Stimulated activated CD4-positive, alpha-beta T cell treated with anti-CD3 and anti-CD28 coated beads, Interleukin-4, amount 100 ng/mL, for 48 hours (primary cell): ENCODE measurements at places on chromosomes 3 and 15.

DNA sequence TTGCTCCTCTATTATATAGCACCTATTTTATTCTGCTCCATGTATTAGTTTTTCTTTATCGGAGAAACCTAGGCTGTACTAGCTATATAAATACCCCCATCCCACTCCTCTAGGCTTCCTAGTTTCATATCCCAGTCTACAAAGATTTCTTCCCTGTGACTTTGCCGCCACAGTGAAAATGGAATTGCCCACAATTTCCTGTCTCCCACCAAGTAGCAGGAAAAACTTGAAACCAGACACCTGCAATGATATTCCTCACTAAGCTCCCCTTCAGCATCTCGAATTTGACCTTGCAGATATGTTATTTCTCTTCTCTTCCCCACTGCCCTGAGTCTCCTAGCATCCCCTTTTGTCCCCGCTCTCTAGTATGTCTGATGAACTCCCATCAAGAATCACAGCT, 685.8 kb upstream of the CCDC54 start:
- no peak for DNase-seq

DNA sequence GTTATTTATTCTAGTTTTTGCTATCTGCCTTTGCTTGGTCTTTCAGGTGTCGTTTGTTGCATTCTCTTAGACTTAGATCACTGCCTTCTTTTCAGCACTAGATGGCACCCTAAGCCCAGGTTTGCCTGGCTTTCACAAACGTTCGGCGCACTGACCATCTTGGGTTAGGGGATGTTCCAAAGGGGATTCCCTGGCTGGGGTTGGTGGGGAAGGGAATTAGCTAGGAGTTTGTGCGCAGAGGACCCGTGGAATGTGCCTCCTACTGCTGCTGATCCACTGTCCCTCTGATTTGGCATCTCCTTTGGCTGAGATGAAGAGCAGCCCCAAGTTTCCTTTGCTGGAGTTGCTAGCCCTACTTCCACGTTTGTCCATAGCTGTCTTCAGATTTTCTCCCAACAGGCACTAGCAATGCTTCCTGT, 33.9 kb downstream of the PFN2 start:
- DNase-seq, result peak; percentile 10

DNA sequence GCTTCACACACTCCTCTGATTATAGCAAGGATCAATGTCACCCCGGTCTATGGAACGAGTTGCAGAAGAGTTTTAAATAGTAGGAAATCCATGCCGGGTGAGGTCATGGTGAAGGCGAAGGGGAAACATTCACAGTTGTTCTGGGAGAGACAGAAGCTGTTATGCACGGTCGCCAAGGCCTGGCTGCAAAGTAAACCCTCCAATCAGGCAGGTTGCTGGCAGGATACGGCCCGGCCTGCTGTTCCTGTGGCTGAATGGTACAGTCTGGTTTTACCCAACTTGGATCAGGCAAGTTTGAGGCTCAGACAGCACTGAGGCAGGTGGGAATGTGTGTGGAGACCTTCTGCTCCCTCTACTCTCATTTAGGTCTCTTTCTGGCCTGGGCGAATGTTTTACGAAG, 45.3 kb upstream of the ATP2B2 start:
- DNase-seq, result no peak

GRCh38 chr15:101142711-101143110, 109.1 kb downstream of the CHSY1 start:
- no peak for DNase-seq

DNA sequence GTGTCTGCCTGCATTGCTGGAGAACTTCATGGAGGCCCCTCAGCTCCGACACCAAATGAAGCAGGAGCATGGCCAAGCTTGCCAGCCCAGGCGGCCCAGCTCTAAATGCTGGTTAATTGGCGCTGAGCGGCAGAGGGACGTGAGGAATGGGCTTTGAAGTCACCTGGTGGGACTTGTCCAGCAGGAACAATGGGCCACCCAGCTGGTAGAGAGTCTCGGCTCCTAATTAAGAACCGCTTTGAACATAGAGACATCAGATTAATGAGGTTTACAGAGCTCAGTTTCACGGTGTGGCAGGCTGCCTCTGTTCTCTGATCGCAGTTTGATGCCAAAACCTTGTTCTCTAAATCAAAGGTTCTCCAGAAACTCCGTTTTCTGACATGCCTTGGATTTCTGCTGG, 77.5 kb upstream of the LINGO1 start:
- no peak for DNase-seq

GRCh38 chr3:156997351-156997750, 162.6 kb downstream of the CCNL1 start:
- no peak for DNase-seq

DNA sequence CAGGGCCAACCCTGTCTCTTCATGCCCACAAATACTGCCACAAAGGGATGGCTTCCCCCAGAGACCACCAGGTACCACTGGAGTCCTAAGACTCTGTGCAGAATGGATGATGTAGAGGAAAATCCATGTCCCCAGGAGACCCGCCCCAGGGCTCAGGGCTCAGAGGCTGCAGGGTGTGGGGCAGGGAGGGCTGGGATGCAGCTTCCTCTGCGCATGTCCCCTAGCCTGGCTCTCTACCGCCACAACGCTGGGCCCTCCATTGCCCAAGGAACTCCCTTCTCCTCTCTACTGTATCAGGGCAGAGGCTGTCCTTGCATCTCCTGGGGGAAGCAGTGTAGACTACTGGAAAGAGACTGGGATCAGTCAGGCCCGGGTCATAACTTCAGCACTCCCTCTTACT, 19.5 kb upstream of the TICRR start:
- no peak for DNase-seq

GRCh38 chr3:66492672-66493071, 8.2 kb downstream of the LRIG1 start:
- no peak for DNase-seq

DNA sequence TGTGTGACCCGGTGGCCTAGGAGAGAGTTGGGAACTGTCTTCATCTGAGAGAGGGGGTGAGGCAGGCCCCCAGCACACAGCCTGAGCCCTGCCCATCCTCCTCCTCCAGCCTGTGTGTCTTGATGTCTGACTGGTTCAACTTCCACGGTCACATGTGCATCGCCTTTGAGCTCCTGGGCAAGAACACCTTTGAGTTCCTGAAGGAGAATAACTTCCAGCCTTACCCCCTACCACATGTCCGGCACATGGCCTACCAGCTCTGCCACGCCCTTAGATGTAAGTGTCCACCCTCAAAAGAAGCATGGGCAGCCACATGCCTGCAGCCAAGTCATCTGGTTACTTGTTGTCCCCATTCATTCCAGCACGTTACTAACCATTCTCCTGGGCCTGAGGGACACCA, 10.1 kb downstream of the CLK3 start:
- DNase-seq, result no peak

DNA sequence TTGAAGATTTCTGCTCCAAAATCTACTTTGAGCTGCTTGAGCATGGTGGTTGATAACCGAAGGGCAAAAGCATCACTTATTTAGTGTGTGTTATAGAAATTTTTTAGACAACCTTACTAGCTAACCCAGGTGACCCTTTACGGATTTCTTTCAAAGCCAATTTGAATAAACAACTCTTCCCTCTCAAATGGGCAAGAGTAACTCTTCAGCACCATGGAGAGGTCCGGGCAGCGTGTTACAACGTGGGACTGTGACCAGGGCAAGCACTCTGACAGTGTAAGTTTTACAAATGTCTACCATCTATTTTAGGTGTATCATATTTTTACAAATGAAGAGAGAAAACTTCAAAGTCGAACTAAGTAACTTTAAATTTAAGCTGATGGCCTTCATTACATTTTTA, 471.8 kb downstream of the MFSD1 start:
- DNase-seq, result peak; percentile 11

GRCh38 chr3:125959317-125960065, 9.5 kb upstream of the ROPN1B start:
- no peak for DNase-seq

- no peak for DNase-seq
Observed at GRCh38 chr3:24956613-24957012, 462.0 kb upstream of the THRB start.

GRCh38 chr3:138417559-138417982, 16.8 kb upstream of the ESYT3 start:
- DNase-seq, result peak; percentile 34

GRCh38 chr3:188008582-188009213, 145.3 kb upstream of the LPP start:
- no peak for DNase-seq

- DNase-seq, result no peak
Observed at GRCh38 chr3:188649521-188649920, 495.6 kb downstream of the LPP start.

GRCh38 chr15:58932710-58933280, 684 bp downstream of the SLTM start:
- no peak for DNase-seq

DNA sequence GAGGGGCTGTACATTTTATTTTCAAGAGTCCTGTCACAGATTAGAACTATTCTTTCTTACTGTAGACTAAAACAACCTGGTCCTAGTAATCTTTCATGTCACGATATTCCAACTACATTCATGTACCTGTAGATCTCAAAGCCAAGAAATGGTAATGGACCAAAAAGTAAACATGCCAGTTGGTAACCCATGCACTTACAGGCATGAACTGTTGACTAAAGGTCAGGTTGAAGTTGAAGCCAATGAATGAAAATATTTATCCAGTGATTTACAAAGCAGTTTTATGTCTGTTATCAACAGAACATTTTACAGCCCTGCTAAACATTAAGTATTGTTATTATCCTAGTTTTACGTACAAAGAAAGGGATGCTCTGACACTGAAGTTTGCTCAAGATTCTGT, 25.3 kb downstream of the LRRC57 start:
- DNase-seq, result no peak

DNA sequence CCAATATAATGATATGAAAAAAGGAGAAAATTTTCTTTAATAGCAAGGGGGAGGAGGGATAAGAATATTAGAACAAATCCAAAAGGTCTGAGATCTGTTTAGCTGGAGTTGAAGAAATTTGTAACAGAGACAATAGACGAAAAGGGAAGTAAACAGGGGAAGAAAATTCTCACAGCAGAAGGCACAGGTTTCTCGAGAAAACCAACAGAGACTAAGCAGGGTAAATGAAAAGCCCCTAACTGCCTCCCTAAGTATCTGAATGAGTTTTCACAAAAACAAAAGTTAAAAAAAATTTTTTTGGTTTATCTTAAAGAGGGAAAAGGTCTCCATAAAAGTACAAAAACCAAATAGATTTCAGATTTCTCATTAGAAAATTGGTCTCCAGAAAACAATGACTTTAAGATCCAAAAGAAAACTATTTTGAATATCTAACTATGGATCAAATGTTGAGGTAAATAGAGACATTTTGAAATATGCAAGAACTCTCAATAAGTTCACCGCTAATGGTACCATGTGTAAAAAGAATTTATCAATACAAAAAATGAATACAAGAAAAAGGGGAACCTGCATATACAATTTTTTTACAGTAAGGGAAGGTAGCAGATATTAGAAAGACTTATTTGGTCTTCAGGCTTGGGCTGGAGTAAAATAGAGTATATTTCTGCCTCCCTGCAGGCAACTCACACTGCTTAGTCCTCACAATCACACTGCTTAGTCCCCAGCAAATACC, 23.9 kb upstream of the NEK10 start:
- no peak for DNase-seq

DNA sequence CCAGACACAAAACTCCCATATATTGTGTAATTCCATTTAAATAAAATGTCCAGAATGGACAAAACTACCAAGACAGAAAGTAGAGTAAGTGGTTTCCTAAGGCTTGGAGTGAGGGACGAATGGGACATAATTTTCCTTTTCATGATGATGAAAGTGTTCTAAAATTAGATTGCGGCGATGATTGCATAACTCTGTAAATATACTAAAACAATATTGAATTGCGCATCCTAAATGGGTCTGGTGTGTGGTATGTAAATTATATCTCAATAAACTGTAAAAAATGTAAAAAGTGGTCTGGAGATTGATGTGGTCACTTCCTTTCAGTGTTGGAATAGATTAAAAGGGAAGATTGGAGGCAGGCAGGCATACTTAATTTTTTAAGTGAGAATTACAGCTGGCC, 105.9 kb upstream of the KCNAB1 start:
- DNase-seq, result no peak

GRCh38 chr3:12442654-12443501, 41.4 kb upstream of the TSEN2 start:
- no peak for DNase-seq

- no peak for DNase-seq
Observed at GRCh38 chr15:77292969-77293558, 126.8 kb downstream of the PEAK1 start.

DNA sequence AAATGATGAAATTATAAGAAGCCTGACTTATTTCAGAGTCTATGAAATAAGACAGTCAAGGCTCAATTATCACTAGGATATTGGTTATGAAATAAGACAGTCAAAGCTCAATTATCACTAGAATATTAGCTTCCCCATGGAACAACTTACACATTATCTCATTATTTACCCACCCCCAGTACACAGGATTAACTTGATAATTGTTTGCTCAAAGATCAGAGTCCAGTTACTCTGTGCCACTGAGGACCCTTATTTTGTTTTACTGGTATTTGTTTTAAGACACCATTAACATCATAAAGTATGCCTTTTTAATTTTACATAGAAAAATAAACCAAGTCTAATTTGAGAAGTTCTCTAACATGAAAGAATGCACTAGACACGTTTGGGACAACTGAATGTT, 225.4 kb downstream of the SI start:
- no peak for DNase-seq

GRCh38 chr15:88509321-88509720, 37.2 kb downstream of the DET1 start:
- no peak for DNase-seq

- no peak for DNase-seq
Observed at GRCh38 chr3:178833695-178834094, 237.9 kb downstream of the ZMAT3 start.

GRCh38 chr3:157297328-157297915, 137.5 kb upstream of the CCNL1 start:
- DNase-seq, result no peak

GRCh38 chr15:32946210-32946609, 228.4 kb downstream of the GREM1 start:
- no peak for DNase-seq

DNA sequence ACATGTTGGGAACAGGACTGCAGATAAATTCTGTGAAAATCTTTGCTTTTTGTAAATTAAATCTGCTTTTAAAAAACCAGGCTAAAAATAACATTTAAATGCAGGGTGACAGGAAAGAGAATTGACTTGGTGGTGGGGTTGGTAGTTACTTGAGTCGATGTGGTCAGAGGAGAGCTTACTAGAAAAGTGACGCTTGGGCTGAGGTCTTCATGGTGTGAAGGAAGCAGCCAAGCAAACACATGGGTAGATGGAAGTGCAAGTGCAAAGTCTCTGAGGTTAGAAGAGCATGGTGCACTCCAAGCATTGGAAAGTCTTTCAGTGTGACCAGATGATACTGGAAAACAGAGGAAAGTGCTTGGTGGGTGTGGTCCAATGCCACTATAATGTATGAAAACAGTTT, 86.4 kb upstream of the THBS1 start:
- no peak for DNase-seq

DNA sequence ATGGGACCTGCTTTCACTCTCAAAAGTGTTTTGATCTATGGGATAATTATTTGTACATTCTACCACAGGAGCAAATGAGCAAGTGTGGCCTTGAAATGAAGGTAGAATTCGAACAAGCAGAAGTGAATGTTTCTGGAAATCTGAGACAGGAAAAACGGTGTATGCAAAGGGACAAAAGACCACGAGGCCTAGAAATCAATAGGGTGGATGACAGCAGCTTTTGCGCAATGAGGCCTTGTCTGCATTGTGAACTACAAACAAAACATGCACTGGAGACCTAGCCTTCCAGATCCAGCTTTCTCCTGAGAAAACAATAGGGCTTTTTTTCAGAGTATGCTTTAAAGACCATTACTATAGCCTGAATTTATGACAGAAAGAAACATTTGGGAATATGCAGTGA, 1137.0 kb downstream of the ROBO2 start:
- no peak for DNase-seq
